Right ventricle myocardium superior (tissue), 1 donor: ENCODE measurements at places on chromosomes 4 and X. TPM values are rescaled to one million over a fixed set of nuclear protein-coding genes. Genes with fewer than 3 reads are reported as not detected.

ZNF711 gene
- total RNA-seq = 0.40 TPM

NDNF gene
- 8.1 TPM for total RNA-seq

HTN1 gene
- total RNA-seq = not detected

CCKAR gene
- not detected for total RNA-seq

DCAF12L1 gene
- not detected for total RNA-seq

GRCh38 chr4:5785806-5786680 is 75.0 kb downstream of the EVC start:
- no peak for DNase-seq

GRCh38 chrX:9528498-9528897 is 63.6 kb downstream of the TBL1X start:
- DNase-seq = no peak

DNA sequence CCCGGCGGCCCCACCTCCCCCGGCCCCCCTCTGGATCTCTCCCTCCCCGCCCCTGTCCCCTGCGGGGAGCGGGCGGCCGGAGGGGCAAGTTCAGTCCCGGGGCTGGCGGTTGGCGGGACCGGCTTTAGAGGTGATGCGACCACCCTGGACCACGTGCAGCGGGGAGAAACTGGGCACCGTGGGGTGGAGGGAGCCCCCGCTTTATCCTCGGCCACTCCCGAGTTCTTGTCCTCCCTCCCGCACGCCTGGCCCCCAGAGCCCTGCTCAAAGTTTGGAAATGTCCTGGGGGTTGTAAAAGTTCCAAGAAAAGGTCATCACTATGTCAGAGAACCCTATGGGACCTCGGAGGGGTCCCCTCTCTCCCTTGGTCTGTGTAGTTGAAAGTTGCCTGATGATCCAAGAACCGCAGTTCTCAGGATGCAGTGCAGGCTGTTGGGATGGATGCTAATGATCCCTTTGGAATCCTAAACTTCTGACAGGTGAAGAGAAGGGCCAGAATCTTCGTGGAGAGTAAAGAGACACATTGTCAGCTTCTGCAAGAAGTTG is 411 bp upstream of the VEGFC start:
- peak; percentile 39 for DNase-seq

DNA sequence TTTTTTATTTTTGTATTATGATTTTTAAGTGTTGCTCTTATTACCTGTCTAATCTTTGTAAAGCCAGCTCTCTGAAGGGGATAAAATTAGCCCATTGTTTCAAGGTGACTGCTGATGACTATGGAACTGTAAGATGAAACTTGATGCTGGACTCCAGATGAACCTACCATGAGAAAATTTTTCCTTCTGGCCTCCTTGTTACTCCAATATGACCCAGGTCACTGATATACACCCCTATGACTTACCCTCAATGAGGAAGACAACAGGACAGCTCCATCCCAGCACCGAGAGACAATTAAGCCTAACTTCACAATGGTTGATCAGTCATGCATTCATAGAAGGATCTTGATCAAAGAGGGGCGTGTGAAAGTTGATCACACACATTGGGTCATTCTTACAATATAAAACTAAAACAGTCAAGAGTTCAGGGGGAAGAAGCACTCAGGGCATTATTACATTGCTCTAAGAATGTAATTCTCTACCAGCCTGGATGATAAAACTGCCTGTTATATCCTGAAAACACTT is 230.8 kb upstream of the AGTR2 start:
- no peak for DNase-seq

DNA sequence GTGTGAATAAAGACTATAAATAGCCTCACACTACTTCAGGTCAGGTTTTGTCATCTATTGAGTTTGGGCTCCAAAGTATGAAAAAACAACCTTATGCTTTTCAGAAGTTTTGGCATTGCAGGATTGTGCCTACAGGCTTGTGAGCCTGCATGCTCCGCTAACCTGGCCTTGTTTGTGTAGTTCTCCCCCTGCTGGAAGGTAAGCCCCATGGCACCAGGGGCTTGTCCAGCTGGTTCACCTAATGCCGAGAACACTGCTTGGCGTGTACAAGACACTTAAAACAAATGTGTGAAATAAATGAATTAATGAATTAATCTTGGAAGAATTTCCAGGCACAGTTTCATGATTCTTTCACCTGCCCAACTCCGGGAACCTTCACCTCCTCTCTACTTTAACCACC is 1.8 kb upstream of the HSD17B10 start:
- DNase-seq = peak; percentile 46

DNA sequence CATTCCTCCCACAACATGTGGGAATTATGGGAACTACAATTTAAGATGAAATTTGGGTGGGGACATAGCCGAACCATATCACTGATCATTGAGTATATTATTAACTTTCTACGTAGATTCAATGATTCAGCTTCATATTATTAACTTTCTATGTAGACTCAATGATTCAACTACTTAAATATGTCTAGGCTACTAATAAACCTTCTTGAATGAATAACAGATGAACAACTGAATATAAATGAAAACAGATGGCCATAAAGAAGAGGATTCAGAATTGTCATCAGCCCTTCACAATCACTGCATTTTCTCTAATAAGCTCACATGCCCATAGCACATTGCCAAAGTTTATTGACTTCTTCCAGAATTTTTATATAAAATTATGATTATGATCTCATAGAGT is 57.0 kb downstream of the CEP44 start:
- no peak for DNase-seq

GRCh38 chr4:129999156-129999555 is 903.2 kb downstream of the C4orf33 start:
- no peak for DNase-seq

- DNase-seq = no peak
Observed at GRCh38 chr4:25117716-25118472, 42.4 kb downstream of the SEPSECS start.

GRCh38 chrX:106742805-106743204 is 16.3 kb downstream of the RNF128 start:
- DNase-seq = no peak
